Activated T-helper 1 cell treated with anti-CD3 and anti-CD28 coated beads, Interleukin-12 subunit alpha, Interleukin-12 subunit beta, Interleukin-2, Interleukin-4 antibody, amounts not matched to agents 30 ng/mL and 10 ng/mL and 1 ng/mL, durations not matched to agents 14 hours and 24 hours and 36 hours (primary cell): ENCODE measurements at places on chromosomes 12 and 14.

DNA sequence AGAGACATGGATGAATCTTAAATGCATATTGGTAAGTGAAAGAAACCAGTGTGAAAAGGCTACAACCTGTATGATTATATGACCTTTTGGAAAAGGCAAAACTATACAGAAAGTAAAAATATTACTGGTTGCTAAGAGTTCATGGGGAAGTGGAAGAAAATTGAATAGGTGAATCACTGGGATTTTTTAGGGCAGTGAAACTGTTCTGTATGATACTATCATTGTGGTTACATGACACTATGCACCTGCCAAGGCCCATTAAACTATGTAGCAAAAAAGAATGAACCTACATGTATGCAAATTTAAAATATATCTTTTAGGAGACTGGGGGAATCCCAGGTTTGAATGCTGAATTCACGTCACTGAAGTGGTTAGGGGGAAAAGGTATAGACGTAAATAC is 12.6 kb upstream of the OR8S1 start:
- H3K4me1 ChIP-seq, result no peaks in the 10 kb centered on the region
- DNase-seq, result no peak
- no peaks in the 10 kb centered on the region for H3K36me3 ChIP-seq
- no peak overlapping the region for H3K27ac ChIP-seq
- H3K27me3 ChIP-seq, result no peaks in the 10 kb centered on the region

DNA sequence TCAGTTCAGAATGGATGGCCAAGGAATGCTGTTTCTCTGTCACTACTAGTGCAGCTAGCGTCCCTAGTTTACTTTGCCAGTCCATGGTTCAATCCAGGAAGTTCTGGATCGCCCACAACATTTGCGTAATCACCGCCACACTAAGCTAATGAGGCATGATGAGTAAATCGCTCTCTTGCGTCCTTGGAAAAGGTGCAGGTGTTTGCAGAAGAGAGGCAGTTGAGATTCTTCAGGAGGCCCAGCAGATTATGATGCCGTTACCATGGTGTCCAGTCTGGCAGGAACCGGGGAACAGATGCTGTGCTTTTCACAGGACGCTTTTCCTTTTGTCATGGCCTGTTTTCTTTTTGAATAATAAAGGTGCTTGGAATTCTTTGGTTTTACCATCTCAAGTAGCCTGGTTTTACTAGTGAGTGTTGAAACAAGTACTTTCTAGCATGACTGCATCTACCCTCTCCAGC is 9.0 kb downstream of the TPH2 start:
- no peaks in the 10 kb centered on the region for H3K36me3 ChIP-seq
- no peaks in the 10 kb centered on the region for H3K4me1 ChIP-seq
- no peak for DNase-seq
- peaks cover 13% of the 10 kb centered on the region for H3K27me3 ChIP-seq
- H3K4me3 ChIP-seq, result no peak overlapping the region
- H3K27ac ChIP-seq, result no peak overlapping the region

GRCh38 chr14:67529947-67530935 is 2.8 kb upstream of the PLEKHH1 start:
- DNase-seq, result no peak
- H3K36me3 ChIP-seq, result no peaks in the 10 kb centered on the region
- no peaks in the 10 kb centered on the region for H3K4me1 ChIP-seq
- H3K27ac ChIP-seq, result no peak overlapping the region
- H3K4me3 ChIP-seq, result no peak overlapping the region
- peaks cover 77% of the 10 kb centered on the region for H3K27me3 ChIP-seq

GRCh38 chr12:112309797-112310196 is 72.4 kb downstream of the HECTD4 start:
- peaks cover 37% of the 10 kb centered on the region for H3K36me3 ChIP-seq
- no peaks in the 10 kb centered on the region for H3K27me3 ChIP-seq
- no peak for DNase-seq
- peaks cover 4% of the 10 kb centered on the region for H3K4me1 ChIP-seq
- H3K4me3 ChIP-seq, result no peak overlapping the region

DNA sequence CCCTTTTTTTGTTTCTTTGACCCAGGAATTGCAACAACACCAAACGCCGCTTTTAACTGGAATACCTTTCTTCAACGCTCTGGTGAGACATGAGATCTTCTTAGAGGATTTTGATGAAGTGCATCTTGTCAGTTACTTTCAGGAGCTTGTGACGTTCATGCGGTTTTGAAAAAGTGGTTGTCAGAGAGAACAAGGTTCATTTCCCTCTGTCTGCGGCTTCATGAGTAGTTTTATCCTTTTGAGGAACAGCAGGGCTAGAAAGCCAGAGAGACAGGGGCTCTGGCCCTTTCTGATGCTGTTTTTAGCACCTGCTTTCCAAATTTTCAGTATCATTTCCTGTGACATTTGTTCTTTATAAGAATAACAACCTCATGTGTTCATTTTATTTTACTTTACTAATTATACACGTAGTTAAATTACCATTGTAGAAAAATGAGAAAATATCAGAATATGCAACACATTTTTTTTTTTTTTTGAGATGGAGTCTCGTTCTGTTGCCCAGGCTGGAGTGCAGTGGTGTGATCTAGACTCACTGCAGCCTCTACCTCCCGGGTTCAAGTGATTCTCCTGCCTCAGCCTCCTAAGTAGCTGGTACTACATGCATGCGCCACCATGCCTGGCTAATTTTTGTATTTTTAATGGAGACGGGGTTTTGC is 61.8 kb downstream of the GLT1D1 start:
- H3K27me3 ChIP-seq, result peaks cover 6% of the 10 kb centered on the region
- H3K27ac ChIP-seq, result peak overlapping the region; percentile 68
- peaks cover 2% of the 10 kb centered on the region for H3K36me3 ChIP-seq

- no peak overlapping the region for H3K4me3 ChIP-seq
- no peaks in the 10 kb centered on the region for H3K36me3 ChIP-seq
- no peaks in the 10 kb centered on the region for H3K27me3 ChIP-seq
- H3K27ac ChIP-seq, result no peak overlapping the region
Measured at GRCh38 chr12:84294246-84294645, 618.4 kb downstream of the SLC6A15 start.

GRCh38 chr12:29207120-29207519 is 58.0 kb downstream of the FAR2 start:
- peaks cover 1% of the 10 kb centered on the region for H3K36me3 ChIP-seq
- H3K4me3 ChIP-seq, result no peak overlapping the region
- no peaks in the 10 kb centered on the region for H3K4me1 ChIP-seq
- no peak for DNase-seq
- no peak overlapping the region for H3K27ac ChIP-seq
- H3K27me3 ChIP-seq, result peaks cover 1% of the 10 kb centered on the region

- no peaks in the 10 kb centered on the region for H3K4me1 ChIP-seq
- DNase-seq, result no peak
- H3K27me3 ChIP-seq, result no peaks in the 10 kb centered on the region
- peaks cover 37% of the 10 kb centered on the region for H3K36me3 ChIP-seq
- H3K27ac ChIP-seq, result no peak overlapping the region
- no peak overlapping the region for H3K4me3 ChIP-seq
Measured at GRCh38 chr14:71625891-71626701, 306.1 kb upstream of the RGS6 start.

DNA sequence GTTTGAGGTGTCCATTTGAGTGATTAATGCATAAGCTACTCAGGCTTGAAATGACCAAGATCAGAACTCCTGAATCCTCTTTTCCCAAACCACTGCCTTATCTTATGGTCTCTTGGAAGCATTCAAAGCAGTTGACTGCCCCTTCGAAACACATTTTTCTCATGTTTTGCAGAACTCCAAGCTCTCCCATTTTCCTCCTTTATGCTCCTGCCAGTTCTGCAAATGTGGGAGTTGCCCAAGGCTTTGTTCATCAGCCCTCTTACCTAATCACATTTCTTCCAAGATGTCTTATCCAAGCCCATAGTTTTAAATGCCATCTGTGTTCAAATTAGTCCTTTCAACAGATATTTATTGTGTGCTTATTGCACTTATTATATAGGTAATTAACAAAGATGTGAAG is 1.8 kb upstream of the DNAAF2 start:
- H3K27ac ChIP-seq, result peak overlapping the region; percentile 76
- H3K4me3 ChIP-seq, result peak overlapping the region; percentile 74
- H3K4me1 ChIP-seq, result peaks cover 37% of the 10 kb centered on the region
- H3K36me3 ChIP-seq, result peaks cover 26% of the 10 kb centered on the region
- no peak for DNase-seq

GRCh38 chr14:24159777-24160498 is 1.1 kb upstream of the IRF9 start:
- H3K4me3 ChIP-seq, result peak overlapping the region; percentile 47
- peaks cover 59% of the 10 kb centered on the region for H3K36me3 ChIP-seq
- peaks cover 4% of the 10 kb centered on the region for H3K27me3 ChIP-seq
- H3K4me1 ChIP-seq, result peaks cover 48% of the 10 kb centered on the region
